CD4-positive, alpha-beta T cell treated with Interleukin-10 for 1 hour (primary cell): ENCODE measurements at places on chromosomes 2 and 18.

DNA sequence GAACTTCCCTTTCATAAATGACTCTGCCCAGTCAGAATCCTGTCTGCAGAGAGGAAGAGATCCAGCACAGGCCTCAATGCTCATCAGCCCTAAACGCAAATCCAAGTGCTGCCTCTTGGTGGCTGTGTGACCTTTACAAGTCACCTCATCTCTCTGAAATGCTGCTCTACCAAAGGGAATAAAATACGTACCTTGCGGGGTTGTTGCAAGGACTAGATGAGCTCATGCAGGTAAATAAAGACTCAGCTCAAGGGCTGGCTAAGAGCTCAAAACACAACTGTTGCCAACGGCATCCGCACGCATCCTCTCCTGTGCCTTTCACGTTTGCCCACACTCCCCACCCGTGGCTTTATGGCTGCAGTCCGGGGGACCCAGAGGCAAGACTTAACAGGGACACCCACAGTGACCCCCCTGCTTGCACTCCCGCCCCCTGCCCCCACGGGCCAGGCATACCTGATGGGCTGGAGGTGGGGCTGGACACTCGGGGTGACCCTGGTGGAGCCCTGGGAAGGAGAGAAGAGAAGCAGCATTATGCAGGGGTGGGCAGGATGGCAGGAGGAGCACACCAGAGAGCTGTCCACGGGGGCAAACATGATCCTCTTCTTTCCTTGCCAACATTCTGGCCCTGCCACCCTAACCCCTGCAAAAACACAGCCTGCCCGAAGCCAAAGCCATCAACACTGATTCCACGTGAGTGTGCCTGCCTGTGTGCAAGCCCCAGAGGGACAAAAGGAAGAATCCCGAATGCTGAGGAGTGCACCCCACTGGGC lies 102.6 kb downstream of the TNS1 start:
- DNase-seq = no peak

GRCh38 chr2:102147935-102148334 lies 5.4 kb downstream of the IL1R1 start:
- DNase-seq = no peak

DNA sequence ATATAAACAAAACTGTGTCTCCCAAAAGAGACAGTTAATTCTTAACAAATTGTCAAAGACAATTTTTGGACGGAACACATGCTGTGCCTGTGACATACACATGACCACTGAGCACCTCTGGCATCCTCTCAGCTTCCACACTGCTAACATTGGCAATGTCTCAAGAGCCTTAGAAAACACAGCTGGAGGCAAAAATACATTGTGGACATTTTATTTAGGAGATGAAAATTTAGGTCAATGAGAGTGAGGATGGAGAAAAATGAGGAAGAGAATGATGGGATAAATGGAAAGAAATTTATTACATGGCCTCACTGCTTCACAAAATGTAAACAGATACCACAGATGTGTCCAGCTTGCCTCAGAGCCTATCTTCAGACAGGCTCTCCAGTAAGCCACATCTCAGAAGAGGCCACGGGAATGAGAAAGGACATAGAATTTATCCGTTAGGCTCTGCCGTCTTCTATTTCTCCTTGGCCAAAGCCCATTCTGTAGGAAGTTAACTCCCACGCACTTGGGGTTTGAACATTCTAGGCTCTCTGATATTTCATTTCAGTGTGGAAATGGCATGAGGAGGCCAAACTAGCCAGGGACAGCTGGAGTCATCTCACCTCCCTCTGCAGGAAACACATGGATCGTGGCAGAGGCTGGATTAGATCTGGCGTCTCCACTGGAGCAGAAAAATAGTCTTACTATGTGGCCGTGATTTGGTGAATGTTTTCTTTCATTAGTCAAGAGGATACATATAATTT lies 519.4 kb upstream of the DSEL start:
- DNase-seq = no peak

DNA sequence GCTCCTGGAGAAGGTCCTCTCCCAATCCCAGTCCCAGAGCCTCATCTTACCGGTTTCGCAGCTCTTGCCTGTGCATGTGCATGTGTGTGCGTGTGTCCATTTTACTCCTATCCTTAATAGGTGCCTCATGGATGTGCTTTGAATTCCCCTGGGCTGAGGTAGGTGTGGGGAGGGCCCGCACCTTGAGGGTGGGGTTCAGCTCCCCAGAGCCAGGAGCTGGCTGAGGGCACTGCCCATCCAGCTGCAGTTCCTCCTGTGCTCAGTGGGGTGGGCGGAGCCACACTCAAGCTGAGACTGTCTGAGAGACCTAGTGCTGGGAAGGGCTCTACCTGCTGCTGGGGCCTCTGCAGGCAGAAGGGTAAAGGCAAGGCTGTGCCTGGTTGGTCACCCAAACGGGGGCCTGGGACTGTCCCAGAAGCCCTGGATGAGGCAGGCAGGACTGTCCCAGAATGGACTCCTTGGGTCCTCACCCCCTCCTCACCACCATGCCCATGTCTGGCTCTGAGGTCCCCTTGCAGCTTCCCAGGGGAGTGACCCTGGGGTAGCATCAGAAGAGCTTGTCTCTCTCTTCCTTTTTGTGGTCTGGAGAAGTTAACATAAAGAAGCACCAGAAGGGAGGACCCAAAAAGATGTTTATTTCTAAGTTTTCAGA lies 8.9 kb downstream of the GDF7 start:
- no peak for DNase-seq

GRCh38 chr2:45814488-45814887 lies 163.0 kb downstream of the PRKCE start:
- DNase-seq = no peak

DNA sequence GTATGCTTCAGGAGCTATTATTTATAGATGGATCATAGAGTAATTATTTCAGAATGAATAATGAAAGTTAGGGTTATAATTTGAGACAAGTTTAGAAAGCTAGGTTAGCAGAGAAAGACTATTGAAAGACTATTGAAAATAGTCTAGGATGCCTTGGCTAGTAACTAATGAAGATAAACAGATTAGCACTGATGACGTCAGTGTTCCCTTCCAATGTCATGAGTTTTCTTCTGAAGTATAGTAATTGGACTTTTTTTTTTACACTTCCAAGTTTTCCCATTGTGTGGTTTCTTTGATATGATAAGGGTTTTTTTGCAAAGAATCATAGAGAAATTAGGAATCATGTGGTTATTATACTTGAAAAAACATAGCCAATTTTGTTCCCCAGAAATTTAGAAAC lies 1041.5 kb upstream of the CRIM1 start:
- DNase-seq = no peak

DNA sequence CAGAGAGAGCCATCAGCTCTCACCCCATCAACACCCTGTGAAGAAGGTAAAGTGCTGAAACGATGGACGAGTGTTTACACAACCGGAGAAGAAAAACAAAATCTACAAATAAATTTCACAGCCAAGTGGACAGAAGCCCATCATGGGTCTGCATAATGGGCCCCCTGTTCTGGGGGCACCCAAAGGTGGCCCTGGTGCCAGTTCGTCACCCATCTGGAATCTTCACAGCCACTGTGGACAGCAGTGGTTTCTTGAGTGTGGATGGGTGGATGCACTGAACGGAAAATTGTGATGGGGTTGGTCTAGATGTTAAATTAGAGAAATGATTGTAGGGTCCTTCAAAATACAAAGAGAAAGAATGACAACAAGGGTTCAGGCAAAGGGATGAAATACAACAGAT lies 38.8 kb downstream of the ANKMY1 start:
- no peak for DNase-seq

GRCh38 chr2:3296182-3296972 lies 81.2 kb downstream of the EIPR1 start:
- DNase-seq = no peak

- no peak for DNase-seq
These were observed 78.7 kb downstream of the IRS1 start for GRCh38 chr2:226720948-226721347.

GRCh38 chr2:55088400-55088799 lies 38.1 kb upstream of the RTN4 start:
- no peak for DNase-seq

GRCh38 chr2:57429831-57430230 lies 616.8 kb upstream of the VRK2 start:
- DNase-seq = no peak

DNA sequence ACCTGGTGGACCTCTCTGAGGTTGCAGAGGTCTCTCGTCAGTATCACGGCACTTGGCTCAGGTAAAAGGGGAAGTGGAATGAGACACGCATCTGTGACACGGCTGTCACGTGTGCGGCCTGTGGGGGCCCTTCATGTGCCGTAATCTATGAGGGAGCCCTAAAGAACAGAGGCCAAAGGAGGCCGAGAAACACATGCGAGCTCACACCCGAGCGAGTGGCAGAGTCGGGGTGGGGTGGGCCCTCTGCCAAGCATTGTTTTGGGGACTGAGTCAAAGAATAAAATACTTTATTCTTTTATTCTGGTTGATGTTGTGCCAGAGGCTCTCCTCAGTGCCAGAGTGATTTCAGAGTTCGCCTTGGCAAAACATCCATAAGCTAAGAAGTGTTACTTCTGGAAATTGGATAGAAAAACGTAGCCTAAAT lies 43.3 kb downstream of the PLB1 start:
- DNase-seq = no peak

DNA sequence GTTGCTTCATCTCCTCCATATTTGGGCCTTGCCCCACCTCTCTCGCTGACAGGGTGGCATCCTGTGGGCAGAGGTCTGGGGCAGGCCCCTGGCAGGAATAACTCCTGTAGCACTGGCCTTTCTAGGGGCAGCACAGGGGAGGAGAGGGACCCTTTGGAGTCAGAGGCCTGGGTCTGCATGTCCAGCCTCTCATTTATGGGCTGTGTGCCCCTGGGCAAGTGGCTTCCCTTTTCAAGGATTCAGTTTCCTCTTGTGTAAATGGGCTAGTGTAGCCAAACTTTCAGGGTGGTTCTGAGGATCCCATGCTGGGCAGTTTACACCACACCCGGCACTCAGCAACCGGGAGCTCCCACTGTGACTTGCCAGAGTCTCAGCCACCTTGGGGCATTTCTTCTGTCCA lies 23.4 kb downstream of the ADRA2B start:
- DNase-seq = no peak

DNA sequence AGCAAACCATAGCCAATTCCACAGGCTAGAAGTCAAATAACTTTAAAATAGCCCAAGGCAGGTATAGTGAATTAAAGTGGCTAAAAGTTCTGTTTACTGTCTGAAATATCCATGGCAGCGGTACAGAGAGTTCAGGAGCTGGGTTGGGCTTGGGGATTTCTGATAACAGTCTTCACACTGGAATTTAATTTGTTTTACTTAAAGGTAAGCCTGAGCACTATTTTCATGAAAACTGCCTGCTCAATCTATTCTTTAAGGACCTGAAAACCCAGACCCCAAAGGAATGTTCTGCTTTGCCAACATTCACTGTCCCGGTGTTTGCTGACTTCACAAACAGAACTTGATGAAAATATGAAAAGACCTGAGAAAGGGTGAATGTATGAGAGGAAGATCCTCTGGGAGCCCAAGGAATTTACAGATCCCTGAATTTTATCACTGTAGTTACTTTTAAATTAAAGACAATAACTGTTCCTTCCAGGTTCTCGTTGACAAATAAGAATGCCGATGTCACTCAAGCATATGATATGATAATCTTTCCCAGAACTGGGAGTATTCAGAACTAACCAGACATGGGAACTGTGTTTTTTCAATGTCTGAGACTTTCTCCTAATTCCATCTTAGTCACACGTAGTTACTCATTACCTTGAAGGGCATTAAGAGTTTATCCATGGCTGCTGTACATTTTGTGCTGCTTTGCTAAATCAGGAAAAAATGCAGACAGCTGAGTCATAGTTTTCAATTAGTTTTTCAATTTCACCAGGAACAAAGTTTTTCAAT lies 28.3 kb upstream of the ITGB6 start:
- DNase-seq = no peak

GRCh38 chr2:129730979-129731378 lies 248.5 kb upstream of the RAB6C start:
- DNase-seq = no peak

DNA sequence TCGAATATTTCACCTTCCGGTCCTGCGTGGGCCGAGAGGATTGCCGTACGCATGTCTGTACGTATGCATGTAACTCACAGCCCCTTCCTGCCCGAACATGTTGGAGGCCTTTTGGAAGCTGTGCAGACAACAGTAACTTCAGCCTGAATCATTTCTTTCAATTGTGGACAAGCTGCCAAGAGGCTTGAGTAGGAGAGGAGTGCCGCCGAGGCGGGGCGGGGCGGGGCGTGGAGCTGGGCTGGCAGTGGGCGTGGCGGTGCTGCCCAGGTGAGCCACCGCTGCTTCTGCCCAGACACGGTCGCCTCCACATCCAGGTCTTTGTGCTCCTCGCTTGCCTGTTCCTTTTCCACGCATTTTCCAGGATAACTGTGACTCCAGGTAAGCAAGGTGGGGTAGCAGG lies at the start of gene SERPINB5:
TSS of gene SERPINB5 (plus strand) at position 291 of the 400 bp plus-strand sequence. CDS start 7,471 bp downstream, outside the sequence.
- no peak for DNase-seq

DNA sequence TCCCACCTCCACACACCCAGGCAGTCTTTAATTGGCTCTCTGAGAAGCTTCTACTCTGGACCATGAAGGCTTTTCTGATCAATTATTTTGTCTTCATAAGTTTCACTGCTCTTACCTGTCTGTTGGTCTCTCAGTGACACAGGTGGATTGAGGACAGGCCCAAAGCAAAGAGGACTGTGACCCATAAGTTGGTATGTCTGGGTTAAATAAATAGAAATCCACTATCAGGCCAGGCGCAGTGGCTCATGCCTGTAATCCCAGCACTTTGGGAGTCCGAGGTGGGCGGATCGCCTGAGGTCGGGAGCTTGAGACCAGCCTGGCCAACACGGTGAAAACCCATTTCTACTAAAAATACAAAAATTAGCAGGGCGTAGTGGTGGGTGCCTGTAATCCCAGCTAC lies 2.7 kb upstream of the SLC16A14 start:
- DNase-seq = no peak

DNA sequence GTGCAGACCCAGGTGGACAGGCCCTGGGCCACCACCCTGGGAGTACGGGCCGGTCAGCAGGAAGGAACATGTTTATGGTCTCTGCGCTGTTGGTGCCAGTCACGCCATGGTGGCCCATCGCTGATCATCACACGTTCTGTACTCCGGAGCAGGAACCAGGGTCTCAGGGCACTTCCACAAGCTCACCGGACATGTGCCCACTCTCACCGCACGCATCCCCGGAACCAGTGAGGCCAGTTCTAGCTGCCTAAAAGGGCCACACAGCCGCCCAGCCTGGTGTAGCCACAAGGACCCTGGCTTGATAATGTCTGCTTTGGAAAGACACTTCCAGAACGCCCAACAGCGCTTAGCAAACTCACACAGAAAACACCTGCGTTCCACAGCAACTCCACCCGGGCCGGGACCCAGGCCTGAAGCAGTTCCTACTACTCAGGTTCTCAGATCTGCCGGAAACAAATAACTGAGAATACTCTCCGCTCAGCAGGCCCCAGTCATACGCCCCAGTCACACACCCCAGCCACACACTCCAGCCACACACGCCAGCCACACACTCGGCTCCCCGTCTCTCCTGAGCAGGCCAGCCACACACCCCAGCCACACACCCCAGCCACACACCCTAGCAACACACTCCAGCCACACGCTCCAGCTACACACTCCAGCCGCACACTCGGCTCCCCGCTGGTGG lies 123.3 kb downstream of the HDAC4 start:
- no peak for DNase-seq

GRCh38 chr2:102206666-102207341 lies 20.0 kb downstream of the IL1RL2 start:
- DNase-seq = no peak

GRCh38 chr2:126437016-126437415 lies 218.9 kb upstream of the GYPC start:
- no peak for DNase-seq

GRCh38 chr2:30115141-30115980 lies 31.4 kb upstream of the YPEL5 start:
- DNase-seq = peak; percentile 66

- no peak for DNase-seq
These were observed 13.3 kb upstream of the PRELID3A start for GRCh38 chr18:12394428-12394827.
